ENCODE measurements at places on chromosomes 3 and 15. TPM values are rescaled to one million over a fixed set of nuclear protein-coding genes. Genes with fewer than 3 reads are reported as not detected.

TMC3 gene
- not detected for total RNA-seq

ARPP21 gene
- total RNA-seq, result not detected

IL17RE gene
- 0.05 TPM for total RNA-seq

GOLGA6L10 gene
- 0.25 TPM for total RNA-seq

GOLGA8F gene
- 0.12 TPM for total RNA-seq

GRCh38 chr3:99909714-99910495 is 92.2 kb downstream of the CMSS1 start:
- peak; percentile 77 for DNase-seq

DNA sequence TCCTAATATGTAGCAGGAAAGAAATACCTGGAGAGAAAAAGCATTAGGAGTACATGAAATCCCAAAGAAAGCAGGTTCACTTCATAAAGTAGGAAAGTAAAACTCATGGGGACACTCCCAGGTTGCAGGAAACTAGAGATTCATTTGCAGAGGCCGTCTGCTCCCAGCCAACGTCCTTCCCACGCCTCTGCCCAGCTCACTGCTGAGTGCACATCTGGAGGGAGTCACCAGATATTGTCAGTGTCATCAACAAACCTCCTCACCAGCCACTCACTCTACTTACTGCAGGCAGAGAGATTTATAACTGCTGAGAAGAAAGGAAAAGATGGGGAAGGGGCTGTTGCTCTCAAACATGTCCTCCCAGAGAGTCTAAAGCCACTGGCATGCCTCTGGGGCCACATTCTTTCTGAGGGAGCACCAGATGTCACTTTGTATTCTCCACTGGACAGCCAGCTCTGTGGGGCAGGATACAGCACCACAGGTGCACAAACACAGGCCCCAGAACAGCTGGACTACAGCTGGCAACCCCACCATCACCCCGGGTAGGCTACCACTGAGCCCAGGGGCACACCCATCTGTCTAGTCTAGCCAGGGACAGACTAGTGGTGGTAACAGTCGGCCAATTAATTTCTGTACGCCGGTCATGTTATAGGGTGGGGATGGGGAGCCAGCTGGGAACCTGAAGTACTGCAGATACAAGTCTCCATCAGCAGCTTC is 64.5 kb downstream of the NPTN start:
- no peak for DNase-seq

GRCh38 chr3:28326458-28326926 is 22.0 kb upstream of the ZCWPW2 start:
- peak; percentile 26 for DNase-seq

DNA sequence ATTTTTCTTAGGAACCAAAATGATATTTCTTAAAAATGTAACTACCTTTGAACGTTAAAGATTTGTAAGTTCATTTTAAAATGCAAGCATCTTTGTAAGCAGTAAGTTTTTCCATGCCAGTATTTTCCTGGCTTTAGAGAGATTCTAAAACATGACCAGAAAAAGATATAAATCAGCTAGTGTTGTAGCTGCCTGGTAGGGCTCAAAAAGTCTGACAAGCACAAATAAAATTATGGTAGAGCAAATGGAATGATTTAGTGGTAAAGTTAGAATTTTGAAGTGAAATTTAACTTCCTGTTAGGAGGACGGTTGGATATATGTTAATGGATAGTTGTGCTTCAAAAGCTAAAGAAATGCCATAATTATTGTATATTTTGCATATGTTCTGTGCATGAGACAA is 29.7 kb downstream of the GABRR3 start:
- DNase-seq, result no peak

DNA sequence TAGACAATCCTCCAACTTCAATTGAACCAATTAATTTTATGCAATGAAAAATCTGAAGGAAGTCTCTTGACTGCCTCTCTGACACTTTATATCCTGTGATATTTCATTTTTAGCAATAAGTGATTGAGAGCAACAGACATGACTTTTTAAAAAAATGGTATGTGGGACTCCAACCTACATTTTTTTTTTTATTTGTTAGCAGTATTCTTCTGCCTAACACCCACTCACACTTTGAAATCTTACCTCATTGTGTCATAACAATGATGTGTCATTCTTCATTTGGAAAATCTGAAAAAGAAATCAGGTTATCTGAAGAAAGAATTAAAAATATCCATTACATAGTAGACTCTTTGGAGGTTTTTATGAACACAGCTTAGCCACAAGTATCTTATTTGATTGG is 541.3 kb upstream of the KCNMB2 start:
- no peak for DNase-seq

DNA sequence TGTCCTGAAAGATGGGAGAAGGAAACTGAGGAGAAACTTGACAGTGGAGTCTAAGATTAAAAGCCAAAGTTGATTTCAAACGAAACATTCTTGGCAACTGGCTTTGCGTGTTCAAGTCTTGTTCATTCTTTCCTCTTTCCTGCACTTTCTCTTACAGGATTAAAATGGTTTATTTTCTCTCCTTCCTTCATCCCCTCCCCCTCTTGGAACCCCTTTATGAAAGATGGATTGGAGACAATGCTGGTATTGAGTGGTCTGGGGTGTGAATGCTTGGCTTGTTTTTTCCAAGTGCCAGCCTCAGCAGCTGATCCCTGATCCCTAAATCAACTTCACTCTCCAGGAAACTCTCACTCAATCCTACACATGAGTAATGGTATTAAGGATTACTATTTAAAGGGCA is 703 bp upstream of the LSAMP start:
- DNase-seq, result no peak

GRCh38 chr3:73552700-73553099 is 72.0 kb downstream of the PDZRN3 start:
- peak; percentile 14 for DNase-seq

DNA sequence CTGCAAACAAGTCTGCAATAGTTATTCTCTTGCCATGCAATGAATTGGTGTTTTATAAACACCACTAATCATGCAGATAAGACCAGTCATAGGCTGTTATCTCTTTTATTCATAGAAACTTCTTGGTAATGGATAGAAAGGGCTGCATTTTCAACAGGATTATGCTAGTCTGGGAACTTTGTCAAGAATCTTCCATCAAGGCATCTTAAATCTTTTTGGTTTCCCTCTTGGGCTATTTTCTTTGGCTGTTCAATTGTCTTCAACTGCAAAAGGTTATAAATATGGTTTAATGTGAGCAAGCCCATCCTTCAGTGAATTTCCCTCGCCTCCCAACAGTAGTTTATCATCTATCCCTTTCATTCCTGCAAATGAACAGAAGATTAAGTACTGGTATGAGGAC is 59.0 kb upstream of the MINAR1 start:
- no peak for DNase-seq

DNA sequence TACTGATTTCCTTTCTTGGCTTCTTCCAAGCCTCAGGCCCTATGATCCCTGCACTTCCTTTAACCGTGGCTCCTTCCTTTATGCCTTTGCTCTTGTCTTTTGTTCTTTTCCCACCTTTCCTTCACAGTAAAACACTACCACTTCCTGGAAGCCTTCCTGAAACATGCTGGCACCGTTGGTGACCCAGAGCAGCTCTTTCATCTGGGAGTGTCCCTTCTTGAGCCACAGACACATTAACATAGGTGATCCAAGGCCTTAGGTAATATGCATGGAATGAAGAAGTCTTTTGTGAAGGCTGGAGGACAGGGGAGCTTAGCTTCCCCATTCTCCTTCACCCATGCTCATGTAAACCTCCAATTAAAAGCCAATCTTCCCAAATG is 39.4 kb downstream of the AMOTL2 start:
- no peak for DNase-seq

GRCh38 chr3:192850451-192850981 is 67.1 kb downstream of the MB21D2 start:
- DNase-seq, result peak; percentile 87

DNA sequence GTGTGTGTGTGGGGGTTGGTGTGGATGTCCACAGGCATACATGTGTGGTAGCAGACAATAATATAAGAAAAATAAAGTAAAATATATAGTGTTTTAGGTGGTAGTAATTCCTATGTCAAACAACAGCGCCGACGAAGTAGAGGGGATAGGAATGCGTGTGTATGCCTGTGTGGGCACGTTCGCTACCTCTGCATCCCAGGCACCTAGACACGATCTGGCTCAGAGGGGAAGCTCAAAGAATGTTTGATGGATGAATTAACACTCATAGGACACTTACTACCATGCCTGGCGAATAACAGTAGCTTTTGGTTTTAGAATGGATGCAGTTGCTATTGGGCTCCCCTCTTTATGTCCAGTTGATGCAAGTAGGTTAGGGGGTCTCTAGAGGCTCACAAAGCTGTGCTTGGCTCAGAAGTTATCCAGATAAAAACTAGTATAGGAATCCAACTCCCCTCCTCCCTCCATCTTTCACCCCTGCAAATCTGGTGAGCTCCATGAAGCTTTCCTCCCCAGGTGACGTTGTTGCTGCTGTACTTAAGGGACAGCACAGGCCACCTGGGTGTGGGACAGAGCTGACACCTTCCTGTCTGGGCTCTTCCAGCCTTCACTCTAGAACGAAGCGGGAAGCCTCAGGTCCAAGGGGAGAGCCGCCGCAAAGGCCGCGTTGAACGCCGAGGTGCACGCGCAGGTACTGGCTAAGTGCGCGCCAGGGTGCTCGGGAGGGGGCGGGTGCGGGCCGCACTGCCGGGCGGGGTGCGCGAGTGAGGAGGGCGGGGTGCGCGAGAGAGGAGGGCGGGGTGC is 192.6 kb upstream of the LYSMD4 start:
- DNase-seq, result peak; percentile 12

GRCh38 chr15:79724804-79725203 is 172.0 kb downstream of the MTHFS start:
- DNase-seq, result no peak

DNA sequence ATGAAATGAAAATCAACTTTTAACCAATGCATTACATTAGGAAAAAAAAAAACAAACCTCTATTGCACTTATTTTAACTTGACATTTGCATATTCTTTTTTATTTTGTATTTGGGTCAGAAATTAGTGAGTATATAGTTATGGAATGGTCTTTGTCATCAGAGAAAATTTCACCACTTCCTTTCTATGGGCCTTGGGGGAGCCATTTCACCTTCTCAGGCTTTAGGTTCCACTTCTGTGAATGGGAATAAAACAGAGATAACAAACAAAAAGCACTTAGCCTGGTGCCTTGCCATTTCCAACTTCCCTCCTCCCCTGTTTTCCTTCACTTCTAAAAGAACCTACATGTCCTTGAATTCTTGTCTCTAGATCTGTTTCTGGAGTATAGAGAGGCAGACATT is 168.0 kb upstream of the STT3B start:
- peak; percentile 68 for DNase-seq

- DNase-seq, result no peak
Measured at GRCh38 chr15:77173487-77173886, 102.6 kb upstream of the TSPAN3 start.

GRCh38 chr15:31385736-31386135 is 59.1 kb downstream of the KLF13 start:
- no peak for DNase-seq

DNA sequence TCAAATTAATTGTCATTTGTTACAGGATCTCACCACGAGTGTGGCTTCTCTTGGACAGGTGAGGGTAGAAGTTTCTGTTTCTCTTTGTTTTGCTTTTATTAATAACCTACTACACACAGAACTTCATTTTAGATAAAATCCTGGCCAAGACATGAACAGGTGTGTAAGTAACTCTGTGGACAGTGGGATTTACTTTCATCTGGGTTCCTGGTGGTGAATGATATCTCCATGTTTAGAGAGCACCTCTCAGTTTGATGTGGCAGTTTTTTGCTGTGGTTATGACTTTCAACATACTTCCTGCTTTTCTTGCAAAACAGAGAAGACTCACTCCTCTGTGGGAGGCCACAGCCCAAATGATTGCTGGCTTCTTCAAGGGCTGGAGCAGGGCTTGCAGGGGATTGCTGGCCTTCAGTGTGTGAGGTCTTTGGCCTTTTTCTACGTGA is 71.1 kb upstream of the XCR1 start:
- peak; percentile 75 for DNase-seq

DNA sequence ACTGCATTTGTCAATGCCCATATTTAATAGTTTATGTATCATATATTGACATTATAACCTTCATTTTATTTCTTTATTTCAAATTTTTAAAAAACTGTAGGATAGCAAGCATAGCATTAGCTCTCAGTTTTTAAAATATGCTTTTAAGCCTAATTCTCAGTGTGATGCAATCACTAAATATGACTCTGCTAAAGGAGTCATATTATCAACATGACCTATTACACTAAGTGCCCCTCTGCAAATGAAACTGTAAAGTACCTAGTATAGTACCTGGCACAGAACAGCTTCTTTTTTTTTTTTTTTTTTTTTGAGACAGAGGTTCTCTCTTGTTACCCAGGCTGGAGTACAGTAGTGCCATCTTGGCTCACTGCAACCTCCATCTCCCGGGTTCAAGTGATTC is 179.4 kb upstream of the CGNL1 start:
- DNase-seq, result no peak

GRCh38 chr15:79496838-79497237 is 64.7 kb downstream of the MINAR1 start:
- DNase-seq, result no peak

- peak; percentile 60 for DNase-seq
Measured at GRCh38 chr3:57078344-57078634, 17.8 kb downstream of the SPATA12 start.

- no peak for DNase-seq
Measured at GRCh38 chr3:67227030-67227429, 228.9 kb downstream of the KBTBD8 start.

DNA sequence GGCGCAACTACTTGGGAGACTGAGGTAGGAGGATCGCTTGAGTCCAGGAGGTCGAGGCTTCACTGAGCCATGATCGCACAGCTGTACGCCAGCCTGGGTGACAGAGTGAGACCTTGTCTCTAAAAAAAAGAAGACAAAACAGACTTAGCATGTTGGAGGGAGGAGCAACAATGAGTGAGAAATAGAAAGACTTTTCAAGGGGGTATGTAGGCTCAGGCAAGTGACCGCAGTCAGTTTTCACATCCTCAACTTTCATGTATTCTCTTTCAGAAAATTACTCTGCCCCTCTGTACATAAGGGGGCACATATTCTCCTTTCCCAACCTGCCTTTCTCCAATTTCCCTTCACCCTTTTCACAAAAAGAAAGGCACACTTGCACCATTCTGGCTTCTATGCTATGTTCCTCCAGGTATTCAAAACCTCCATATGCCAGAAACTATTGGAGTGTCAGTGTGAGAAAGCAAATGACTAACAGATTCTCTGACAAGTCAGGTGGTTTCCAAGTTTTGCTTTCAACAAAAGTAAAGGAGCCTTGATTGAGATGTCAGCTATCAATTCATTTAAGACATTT is 7.6 kb downstream of the NSUN3 start:
- no peak for DNase-seq

DNA sequence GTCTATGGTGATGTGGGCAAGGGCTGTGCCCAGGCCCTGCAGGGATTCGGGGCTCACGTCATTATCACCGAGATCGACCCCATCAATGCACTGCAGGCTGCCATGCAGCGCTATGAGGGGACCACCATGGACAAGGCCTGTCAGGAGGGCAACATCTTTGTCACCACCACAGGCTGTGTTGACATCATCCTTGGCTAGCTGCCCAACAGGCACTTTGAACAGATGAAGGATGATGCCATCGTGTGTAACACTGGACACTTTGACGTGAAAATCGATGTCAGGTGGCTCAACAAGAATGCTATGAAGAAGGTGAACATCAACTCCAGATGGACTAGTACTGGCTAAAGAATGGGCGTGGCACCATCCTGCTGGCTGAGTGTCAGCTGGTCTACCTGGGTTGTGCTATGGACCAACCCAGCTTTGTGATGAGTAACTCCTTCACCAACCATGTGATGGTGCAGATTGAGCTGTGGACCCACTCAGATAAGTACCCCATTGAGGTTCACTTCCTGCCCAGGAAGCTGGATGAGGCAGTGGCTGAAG is 6.1 kb upstream of the USP8 start:
- DNase-seq, result peak; percentile 19

Measured in M059J (cell line).